Stimulated activated CD8-positive, alpha-beta memory T cell treated with anti-CD3 and anti-CD28 coated beads, Interleukin-4, amount 100 ng/mL, for 1 hour (primary cell): ENCODE measurements at places on chromosomes 6 and 20.

DNA sequence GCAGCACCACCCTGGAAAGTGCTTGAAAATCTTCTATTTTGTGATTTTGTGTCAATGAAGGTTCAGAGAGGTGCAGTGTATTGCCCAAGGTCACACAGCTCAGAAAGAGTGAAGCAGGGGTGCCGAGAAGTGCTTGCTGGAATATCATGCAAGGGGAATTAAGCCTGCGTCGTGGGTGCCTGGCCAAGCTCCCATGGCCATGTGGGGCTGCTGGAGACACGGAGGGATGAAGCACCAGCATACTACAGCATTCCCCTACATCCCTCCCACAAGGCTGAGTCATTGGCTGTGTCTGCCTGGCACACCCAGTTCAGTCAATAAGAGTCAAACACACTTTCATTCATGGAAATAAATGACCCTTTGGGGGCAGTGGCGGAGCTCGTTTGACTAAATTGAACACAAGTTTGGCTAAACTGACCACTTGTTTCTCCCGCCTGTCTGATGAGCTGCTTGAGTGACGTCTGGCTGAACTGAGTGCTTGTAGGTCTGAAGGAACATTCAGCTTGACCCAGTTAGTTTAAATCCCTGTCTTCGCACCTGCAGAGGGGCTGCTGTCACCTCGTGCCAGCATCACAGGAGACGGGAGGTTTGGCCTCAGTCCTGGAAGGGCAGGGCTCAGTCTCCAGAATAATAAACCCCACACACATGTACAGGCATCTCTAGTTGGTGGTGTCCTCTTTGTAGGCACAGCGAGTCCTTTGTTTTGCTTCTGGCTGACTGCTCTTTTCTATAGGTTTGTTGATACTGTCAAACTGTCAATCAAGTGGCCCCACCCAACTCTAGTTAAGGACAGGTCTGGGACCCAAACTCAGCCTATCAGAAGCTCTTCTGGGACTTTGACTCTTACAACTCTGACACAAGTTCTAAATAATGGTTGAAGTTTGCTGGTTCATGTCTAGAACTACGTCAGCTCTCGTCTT is 8.4 kb upstream of the TGM2 start:
- no peak for DNase-seq

DNA sequence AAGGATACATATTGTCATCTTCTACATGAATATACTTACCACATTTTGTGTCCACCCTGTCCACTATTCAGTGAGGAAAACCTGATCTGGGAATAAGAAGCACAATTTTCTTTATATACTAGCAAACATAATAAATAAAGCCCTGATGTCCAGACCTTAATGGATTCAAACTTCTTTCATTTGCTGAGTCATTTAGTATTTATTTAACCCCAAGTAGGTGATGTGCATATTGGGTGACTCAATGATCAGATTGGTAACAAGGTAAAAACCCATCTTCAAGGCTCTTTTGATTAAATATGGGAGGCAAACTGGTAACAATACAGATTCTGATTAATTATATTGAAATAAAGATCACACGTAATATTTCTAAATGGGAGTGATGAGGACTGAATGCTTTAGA is 1159.8 kb upstream of the EYS start:
- no peak for DNase-seq

- DNase-seq = no peak
These were observed 112.7 kb downstream of the RTN4IP1 start for GRCh38 chr6:106516616-106517015.

DNA sequence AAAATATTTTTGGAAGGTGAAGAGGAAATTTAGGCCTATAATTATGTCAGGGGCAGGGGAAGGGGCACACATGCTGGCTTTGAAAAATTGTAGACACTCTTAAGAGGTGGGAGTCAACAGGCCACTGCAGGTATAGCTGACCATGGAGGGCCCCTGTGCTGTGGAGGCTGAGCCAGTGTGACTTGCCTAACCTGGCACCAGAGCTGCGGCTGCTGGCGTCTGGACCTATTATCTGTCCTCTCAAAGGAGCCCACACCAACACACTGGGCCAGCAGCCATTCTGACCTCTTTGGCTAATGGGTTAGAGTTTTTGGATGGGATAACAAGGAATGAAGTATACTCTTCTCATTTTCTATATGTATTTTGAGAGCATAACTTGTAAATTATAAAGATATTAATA is 4.5 kb downstream of the GID8 start:
- no peak for DNase-seq

- no peak for DNase-seq
These were observed 564.9 kb upstream of the CITED2 start for GRCh38 chr6:139939189-139939979.

GRCh38 chr20:54014293-54014926 is 56.0 kb downstream of the BCAS1 start:
- DNase-seq = no peak

DNA sequence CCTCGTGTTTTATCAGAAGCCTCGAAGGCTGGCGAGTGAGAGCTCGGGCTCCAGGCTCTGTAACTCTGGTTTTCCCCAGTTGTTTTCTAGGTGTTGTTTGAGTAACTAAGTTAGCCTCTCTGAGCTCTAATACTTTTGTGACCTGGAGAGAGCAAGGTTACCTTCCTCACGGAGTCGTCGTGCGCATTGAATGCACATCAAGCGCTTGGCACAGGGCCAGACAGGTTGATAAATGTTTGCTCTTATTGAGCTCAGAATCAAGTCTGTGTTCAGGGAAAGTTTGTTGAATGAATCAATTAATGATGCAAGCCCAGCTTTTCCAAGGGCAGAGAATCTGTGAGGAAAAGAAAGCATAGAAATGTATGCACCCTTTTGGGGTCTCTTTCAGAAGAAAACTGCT is 33.5 kb downstream of the EDN3 start:
- no peak for DNase-seq

GRCh38 chr6:44086931-44087574 is 40.2 kb downstream of the MRPL14 start:
- no peak for DNase-seq

DNA sequence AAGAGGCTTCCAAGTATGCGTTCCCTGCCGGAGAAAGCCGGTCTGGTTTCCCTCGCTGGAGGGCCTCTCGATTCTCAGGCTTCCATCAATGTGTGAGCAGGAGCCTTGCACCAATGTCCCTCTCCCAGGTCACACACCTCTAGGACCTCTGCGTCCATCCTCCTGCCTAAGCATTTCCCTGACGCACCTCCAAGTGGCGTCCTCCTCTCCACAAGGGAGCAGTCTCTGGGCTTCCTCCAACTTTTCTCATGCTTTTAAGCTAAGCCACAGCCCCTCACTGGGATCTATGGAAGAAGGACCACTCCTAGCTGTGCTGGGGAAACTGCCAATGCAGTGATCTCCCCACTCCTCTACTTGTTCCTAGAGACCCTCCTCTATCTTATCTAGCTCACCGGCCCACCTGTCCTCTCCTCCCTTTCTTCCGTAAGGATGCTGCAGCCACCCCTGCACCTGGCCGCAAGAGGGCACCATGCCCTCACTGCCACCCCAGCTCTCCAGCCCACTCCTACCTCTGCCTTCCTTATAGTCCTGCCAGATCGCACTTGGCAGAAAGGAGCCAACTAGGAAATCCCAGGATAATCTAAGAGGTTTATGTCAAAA is 258.7 kb downstream of the LRFN2 start:
- DNase-seq = no peak

DNA sequence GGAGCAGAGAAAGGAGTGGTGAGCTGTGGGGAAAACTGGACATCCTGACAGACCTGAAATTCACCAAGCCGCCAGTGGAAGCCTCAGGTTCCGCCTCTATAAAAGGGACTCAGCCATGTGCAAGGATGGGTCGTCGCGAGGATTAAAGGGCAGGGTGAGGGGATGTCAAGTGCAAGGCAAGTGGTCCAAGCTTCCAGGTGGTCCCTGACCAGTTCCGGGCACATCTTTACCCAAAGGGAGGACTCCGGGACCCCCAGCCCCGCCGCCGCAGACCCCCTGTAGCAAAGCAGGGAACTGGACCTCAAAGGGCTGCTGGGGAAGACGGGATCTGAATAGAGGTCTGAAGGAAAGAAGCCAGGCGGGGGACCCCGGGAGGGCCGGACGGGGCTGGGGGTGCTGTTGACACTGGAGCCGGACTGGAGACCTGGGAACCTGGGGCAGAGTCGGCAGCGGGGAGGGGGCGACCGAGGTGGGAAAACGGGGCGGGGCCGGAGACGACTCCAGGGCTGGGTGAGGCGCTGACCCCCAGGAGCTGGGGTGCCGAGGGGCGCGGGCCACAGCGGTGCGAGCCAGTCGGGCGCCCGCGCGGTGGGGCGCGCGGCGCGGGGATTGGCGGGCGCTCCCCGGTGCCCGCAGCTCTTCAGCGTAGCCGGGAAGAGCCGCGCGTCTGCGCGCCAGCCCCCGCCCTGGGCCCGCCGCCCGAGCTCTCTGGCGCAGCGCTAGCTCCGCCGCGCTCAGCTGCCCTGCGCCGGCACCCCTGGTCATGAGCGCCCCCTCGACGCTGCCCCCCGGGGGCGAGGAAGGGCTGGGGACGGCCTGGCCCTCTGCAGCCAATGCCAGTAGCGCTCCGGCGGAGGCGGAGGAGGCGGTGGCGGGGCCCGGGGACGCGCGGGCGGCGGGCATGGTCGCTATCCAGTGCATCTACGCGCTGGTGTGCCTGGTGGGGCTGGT is at the start of gene SSTR4:
TSS of gene SSTR4 (plus strand) at position 592 of the 951 bp plus-strand sequence. CDS start at position 764, 172 bp downstream.
- DNase-seq = no peak

GRCh38 chr6:144823131-144823530 is 538.0 kb downstream of the UTRN start:
- DNase-seq = no peak

DNA sequence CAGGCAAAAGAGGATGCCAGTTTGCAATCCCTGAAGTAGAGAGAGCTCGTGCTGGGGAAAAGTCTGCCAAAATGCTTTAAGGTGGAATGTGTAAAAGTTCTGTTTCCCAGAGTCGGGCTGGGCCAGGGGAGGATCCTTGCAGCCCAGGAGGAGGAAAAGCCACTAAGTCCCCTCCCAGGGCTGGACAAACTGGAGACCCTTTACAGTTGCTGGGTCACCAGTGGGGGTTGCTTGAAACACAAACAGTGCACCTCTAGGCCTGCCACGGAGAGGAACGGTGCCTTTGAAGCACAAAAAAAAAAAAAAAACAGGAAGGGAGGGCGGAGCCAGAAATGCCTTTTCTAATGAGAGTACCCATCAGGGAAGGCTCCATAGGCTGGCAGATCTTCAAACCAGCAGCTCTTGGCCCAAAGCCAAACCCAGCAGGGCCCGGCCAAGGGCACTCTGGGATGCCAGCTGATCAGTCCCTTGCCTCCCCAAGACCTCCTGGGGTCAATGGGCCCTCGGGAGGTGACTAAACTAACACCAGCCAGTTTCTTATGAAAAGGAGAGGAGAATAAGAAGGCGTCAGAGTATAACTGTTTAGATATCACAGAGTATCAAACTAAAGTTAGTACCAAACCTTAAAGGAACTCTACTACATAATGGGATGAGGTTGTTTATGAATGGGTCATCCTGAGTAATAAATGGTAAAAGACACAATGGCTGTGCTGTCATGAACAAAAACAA is 23.7 kb downstream of the HLA-A start:
- no peak for DNase-seq

DNA sequence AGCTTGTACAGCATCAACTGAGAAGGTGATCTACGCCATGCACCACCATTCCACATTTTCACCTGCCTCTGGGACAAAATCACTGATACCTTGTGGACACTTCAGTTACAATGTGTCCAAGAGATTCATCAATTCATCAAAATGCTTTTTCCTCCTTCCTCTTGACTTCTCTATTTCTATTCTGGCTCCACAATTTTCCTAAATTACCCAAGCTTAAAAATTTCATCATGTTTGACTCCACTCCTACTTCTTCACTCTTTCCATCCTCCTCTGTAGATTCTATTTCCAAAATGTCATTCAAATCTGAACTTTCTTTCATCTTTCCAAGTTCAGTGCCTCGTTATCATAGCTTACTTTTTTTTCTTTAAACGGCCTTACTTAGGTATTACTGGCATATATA is 172.2 kb downstream of the BTBD9 start:
- DNase-seq = no peak

DNA sequence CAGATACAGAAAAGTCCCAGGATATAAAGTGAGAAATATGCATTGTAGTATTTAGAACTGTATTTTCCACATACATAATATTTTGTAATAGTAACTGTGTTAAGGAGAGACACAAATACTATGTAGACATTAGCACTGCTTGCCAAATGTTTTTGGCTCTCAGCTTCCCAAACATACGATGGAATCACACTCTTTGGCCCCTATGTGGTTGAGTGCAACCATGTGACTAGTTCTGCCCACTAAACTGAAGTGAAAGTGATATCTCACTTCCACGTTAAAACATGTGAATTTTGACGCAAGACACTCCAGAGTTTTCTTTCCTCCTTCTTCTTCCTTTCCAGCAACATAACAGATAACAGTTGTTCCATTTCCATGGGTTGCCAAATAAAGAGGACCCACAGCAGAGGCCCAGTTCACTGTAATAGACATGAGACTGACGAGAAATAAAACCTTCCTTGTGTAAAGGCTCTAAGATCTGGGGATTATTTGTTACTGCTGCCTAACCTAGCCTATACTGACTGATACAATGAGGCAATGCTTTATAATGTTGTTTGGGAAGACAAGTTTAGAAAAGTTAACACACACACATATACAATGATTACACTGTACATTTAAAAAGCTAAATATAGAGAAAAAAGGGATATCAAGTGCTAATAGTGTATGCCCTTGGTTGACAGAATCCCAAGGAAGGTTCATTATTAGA is 97.2 kb downstream of the PTPRT start:
- no peak for DNase-seq

DNA sequence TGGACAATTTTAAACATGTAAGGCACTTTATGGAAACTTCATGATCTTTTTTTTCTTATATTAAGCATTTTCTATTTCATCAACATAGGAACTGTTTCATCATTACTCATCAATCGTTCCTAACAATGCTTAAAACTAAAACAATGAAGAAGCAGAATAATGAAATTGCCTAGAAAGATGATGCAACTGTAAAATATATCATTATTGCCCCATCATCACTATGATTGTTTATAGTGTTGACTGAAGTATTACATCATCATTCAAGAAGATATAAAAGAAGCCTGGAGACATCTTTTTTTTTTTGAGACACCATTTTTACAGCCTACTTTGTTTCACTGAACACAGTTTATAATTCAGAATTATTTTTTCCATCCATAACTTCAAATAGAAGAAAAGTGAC is 147.2 kb downstream of the TRDN start:
- DNase-seq = no peak

DNA sequence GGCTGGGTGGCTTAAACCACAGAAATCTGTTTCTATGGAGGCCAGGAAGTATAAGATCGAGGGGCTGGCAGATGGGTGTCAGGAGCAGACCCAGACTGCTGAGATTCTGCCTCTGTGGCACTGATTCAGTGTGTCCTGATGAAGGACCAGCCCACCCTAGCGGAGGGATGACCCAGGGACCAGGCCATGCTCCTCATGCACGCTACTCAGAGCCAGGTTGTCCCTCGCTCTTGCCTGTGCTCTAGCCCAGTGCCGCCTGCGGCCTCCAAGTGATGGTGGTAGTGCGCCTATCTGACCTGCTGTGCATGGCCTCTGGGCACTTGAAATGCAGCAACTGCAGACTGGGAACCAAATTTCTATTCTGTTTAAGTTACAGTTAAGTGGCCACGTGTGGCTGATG is 13.1 kb upstream of the APMAP start:
- no peak for DNase-seq

GRCh38 chr6:108027594-108027993 is 46.9 kb downstream of the OSTM1 start:
- DNase-seq = no peak
